ENCODE measurements at places on chromosomes 3 and 15. TPM values are rescaled to one million over a fixed set of nuclear protein-coding genes. Genes with fewer than 3 reads are reported as not detected.

GRCh38 chr3:184337981-184338380, 581 bp downstream of the FAM131A start:
- no peak for DNase-seq

Gene WDR76
- 4.1 TPM for total RNA-seq

- DNase-seq: peak; percentile 70
Measured at GRCh38 chr15:41417418-41418195, 712 bp downstream of the RTF1 start.

Gene CAPN3
- total RNA-seq: 21.5 TPM

- no peak for DNase-seq
Measured at GRCh38 chr15:100740138-100740537, 137.7 kb downstream of the ASB7 start.

Gene SLC9C1
- 0.51 TPM for total RNA-seq

Gene CADPS
- total RNA-seq: 6.2 TPM

Gene PLCH1
- 10.2 TPM for total RNA-seq

DNA sequence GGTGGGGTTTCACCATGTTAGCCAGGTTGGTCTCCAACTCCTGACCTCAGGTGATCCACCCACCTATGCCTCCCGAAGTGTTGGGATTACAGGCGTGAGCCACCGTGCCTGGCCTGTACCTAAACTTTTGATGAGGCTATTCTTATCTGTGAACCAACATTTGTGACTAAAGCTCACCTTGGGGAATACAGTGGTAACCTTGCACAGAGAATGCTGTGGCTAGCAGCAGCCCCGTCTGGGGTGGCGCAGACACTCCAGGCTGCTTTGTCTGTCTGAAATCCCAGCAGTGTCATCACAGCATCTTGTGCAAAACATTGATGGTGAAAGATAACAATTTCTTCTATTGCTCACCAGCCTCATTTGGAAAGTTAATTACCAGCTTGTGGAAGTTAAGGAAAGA, 58.9 kb downstream of the CMTM8 start:
- no peak for DNase-seq

GRCh38 chr15:44414001-44414400, 13.4 kb upstream of the CTDSPL2 start:
- DNase-seq: no peak

Gene THAP10
- total RNA-seq: 1.2 TPM

Gene AADACL2
- not detected for total RNA-seq

DNA sequence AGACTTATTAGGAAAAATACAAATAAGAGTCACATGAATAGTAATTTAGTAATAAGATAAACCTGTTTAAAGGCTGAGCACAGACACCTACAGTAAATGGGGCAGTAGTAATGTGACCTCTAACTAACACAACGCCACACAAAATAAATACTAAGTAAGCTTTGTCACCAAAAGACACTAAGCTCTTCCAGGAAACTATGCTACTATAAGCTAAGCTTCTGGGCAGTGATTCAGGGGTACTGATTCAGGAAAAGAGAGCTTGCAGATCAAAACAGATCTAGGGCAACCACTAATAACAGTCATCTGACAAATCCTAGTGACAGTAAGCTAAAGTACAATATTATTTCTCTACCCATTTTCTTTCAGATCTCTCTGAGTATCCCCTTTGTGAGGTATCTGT, 68.8 kb downstream of the PLOD2 start:
- no peak for DNase-seq

DNA sequence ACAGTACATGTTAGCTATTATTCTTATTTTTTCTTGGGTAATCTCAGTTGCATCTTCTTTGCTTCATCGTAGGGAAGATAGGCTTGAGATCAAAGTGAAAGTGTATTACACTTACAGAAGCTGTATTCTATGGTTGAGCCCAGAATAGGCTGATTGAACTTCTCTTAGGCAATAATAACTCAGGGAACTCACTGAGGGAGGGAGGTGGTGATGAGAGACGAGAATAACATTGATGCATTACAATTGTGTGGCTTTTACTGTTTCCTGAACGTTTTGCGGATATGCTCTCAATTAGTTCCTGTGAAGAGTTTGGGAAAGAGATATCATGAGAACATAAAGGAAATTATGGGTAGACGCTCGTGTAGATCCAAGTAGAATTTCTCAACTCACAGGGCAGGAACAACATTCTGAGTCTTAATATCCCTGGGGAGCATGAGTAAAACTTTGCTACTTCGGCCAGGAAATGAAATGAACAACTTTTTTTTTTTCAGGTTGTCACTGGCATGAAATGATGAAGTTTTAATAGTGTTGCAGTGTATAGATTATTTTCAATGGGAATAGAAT, 302.2 kb downstream of the TUSC7 start:
- DNase-seq: no peak

Gene PTH1R
- 0.87 TPM for total RNA-seq

DNA sequence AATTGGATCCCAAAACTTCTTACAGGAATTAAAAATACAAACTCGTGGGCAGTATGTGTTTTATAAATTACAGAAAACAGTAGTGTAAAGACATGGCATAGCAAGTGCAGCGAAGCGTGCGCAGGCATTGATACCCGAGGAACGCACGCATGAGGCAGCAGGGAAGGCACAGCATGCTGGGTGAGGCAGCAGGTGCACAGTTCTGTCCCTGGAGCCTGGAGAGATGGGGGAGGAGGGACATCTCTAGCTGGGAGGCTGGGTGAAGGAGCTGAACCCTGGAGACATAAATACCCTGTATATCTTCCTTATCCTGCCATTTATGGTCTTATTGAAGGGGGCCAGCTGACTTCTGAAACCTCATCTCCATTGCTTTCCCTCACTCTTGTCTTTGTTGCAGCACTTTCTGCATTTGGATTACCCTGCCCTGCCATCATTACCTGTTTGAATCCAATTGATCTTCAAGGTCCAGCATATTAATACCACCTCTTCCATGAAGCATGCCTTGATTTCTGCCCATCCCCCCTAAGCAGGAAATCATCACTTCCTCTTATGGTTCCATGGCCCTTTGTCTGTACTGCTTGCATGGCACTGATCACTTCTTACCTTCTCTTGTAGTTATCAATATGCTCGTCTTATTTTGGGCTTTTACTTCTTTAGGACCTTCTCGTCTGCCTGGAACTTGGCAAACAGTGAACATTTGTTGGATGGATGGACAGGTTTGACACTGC, 20.5 kb downstream of the LPP start:
- peak; percentile 57 for DNase-seq

Gene HERC2
- 73.9 TPM for total RNA-seq

Gene EEFSEC
- total RNA-seq: 9.7 TPM

- DNase-seq: no peak
Measured at GRCh38 chr15:42121021-42121420, 26.7 kb upstream of the PLA2G4D start.

Gene UCN2
- not detected for total RNA-seq

DNA sequence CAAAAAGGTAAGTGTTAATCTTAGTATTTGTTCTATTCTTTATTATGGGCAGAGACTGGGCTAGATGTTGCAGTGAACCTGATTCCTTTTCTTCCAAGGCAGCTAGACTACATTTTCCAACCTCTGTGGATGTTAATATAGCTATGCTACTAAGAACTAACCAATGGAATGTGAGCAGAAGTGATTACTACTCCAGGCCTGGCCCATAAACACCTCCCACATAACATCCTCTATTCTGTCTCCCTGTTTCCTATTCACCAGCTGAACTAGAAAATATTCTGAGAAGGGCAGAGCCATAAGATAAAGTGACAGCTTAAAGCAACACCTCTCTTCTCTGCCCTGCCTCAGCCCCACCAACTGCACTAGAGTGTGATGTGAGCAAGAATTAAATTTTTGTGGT, 29.4 kb downstream of the CD200R1L start:
- no peak for DNase-seq

GRCh38 chr3:53998980-53999379, 107.3 kb upstream of the SELENOK start:
- DNase-seq: no peak

DNA sequence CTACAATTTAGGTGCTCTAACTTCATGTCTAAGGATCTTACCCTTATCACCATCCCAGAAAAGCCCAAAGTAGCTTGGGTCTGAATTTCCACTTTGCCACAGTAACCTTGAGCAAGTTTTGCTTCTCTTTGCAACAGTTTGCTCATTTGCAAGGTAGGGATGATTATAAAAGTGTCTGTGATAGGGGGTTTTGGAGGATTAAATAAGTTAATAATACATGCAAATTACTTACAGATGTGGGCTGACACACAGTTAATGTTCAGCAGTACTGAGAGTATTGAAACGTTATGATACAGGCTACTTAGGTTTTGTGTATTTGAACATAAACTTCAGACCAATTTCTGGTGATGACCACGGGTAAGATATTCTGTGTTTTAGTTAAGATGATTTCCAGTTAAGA, 444.7 kb upstream of the TPRG1 start:
- DNase-seq: no peak

- DNase-seq: no peak
Measured at GRCh38 chr15:95669146-95669922, 661.2 kb upstream of the NR2F2 start.

DNA sequence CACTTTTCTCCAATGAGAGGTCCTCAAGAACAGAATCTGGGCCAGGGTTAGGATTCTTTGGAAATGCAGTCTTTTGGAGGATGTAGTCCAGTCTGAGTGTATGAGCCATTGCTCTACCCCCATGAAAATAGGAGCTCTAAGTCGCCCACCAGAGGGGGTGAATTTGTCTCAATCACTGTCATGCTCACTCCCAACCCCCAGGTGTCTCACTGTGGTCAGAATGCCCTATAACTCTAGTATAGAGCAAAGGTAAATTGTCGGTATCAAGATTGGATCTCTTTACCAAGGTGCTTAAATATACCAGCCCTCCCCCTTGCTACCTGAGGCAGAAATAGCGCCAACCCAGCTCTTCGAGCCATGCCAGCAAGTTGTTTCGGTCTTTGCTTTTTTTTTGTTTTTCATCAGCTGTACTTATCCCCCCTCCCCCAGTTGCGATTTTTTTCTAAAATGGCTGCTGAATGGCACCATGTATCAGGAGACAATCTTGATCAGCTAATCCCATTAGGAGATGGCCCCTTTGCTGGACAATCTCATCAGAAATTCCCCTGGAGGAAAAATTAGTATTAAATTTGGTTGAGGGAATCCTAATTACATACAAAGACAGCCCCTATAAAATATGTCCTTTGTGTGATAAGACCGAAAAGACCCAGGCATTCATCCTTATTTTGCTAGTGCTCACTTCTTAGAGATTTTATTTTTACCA, 130.7 kb downstream of the EBLN2 start:
- no peak for DNase-seq

Gene LRRC31
- total RNA-seq: 63.8 TPM

DNA sequence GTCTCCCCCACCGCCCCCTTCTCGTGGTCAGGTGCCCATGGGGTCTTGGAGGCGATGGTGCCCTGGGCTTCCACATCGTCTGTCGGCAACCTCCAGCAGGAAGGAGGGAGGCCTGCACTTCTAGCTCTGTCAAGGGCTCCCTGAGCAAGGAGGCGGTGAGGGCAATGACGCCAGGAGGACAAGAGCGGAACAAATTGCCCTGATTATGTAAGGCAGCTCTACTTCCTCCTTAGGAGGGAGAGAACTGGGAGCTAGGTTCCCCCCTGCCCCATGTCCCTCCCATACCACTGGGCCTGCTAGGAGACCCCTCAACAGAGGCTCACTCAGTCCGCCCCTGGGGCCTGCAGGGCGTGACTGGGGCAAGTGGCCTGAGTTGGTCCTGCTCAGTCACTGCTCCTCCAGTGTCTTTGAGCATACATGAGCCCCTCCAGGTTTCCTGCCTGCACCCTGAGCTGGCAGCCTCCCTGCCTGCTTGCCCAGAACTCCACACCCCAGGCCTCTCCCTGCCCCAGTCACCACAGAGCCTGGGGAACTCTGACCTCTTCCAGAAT, 56.1 kb downstream of the CACNA2D2 start:
- DNase-seq: no peak

GRCh38 chr3:159996018-159996417, 7.4 kb downstream of the IL12A start:
- no peak for DNase-seq

- DNase-seq: no peak
Measured at GRCh38 chr3:190178779-190179178, 58.1 kb upstream of the P3H2 start.

- DNase-seq: no peak
Measured at GRCh38 chr3:50608278-50608677, 3.3 kb downstream of the CISH start.

DNA sequence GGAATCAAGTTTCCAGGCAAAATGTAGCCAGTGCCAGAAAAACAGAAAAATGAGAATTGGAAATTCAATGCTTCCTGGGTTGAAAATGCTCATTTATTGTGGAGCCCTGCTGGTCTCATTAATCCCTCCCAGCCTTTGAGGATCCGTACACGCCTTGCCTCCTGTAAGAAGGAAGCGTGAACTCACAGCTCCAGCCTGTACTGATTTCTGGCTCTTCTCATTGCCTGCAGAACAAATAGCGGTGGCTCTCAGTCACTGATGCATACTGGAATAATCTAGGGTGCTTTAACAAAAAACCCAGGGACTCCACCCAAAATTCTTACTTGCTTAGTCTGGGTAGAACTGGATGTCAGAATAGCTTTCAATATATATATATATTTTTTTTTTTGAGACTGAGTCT, 29.3 kb upstream of the SLC24A5 start:
- DNase-seq: no peak

Data from mucosa of descending colon (tissue), 3 donors.